ENCODE measurements at places on chromosomes 2 and 18.
A peak's percentile ranks its signal among the peaks of the same experiment; 100 is the strongest.

DNA sequence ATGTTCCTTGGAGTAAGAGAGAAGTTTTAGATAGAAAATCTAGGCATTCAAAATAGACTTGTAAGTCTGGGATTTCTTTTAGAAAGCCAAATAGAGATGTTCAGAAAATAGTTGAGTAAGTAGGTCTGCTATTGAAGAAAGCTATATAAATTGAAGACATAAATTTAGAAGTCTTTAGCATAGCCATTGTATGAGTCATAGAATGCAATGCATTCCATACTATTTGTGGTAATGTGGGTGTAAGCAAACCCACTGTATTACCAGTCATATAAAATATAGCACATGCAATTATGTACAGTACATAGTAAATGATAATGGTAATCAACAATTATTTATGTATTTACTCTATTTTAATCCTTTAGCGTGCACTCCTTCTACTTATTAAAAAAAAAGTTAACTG, 14.1 kb downstream of the MC4R start:
- no peak for DNase-seq

DNA sequence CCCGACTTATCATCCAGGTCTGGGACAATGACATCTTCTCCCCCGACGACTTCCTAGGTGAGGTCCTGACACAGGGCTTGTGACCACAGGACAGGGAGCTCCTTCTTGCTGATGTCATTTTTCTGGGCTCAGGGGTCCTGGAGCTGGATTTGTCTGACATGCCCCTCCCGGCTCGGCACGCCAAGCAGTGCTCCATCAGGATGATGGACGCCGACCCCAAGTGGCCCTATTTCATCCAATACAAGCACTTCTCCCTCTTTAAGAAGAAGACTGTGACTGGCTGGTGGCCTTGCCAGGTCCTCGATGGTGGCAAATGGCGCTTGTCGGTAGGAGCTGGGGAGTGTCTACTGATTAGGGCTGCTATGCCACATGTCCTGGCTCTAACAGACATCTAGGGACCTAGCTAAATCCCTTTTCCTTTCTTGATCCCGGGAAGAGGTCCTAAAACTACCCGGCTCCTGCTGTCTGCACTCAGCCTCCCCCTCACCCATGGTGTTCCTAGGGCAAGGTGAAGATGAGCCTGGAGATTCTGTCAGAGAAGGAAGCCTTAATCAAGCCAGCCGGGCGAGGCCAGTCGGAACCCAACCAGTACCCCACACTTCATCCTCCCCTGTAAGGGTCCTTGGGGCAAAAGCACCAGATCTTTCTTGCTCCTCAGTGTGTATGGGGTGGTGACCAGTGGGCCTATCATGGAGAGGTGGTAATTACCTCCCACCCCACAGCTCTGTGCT, 36.7 kb downstream of the LMAN2L start:
- no peak for DNase-seq

DNA sequence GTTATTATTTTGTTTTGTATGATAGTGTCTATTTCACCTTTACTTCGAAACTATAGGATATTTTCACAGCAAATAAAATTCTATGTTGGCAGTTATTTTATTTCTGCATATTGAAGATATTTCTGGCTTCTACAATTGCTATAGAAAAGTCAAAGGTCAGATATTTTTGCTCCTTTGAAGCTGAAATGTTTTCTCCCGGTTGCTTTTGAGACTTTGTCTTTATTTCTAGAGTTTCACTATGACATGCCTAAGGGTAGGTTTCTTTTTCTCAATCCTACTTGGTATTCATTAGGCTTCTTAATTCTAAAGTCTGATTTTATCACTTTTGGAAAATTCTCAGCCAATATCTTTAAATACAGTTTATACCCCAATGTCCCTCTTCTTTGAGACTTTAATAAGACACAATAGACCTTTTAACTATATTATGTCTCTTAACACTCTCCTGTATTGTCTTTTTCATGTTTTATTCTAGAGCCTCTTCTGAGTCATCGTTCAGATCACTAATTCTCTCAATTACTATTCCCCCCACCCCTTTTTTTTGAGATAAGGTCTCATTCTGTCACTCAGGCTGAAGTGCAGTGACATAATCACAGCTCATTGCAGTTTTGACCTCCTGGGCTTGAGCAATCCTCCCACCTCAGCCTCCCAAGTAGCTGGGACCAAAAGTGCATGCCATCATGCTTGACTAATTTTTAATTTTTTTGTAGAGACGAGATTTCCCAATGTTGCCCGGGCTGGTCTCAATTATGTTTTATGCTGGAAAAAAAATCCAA, 50.5 kb downstream of the USP37 start:
- DNase-seq: no peak

GRCh38 chr18:22064581-22064980, 104.8 kb upstream of the GATA6 start:
- DNase-seq: no peak

DNA sequence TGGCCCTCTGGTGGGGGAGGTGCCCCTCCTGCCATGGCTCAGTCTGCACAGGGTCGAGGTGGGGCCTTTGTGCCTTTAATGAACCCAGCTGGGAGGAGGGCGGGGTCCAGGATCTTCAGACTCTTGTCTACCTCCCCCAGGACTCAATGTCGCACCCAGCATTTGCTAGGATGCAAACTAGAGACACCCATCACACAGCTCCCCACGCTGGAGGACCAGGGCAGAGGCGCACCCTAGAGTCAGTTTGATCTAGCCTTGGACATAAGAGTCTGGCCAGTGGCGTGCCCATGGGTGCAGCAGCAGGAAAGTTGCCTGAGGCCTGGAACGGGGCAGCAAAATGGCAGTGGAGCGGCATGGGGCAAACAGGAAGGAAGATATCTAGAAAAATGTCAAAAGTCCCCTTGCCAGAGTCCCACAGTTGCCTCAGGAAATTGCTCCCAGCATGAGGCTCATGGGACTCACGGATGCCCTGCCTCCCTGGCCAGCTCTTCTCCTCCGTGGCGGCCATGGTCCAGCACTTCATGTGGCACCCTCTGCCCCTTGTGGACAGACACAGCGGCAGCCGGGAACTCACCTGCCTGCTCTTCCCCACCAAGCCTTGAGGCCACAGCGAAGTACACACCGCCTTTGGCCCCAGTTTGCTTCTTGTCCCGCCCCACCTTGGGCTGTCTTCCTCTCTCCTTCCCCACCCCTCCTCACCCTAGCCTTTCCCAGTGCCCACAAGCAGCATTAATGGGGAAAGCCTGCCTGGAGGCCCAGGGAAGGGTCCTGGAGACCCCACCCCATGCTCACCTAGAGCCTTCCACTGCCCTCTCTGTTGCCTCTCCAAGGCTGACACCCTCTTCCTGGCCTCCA, 17.7 kb downstream of the SH2D6 start:
- no peak for DNase-seq

GRCh38 chr18:47036298-47036874, 965 bp upstream of the ELOA2 start:
- no peak for DNase-seq

DNA sequence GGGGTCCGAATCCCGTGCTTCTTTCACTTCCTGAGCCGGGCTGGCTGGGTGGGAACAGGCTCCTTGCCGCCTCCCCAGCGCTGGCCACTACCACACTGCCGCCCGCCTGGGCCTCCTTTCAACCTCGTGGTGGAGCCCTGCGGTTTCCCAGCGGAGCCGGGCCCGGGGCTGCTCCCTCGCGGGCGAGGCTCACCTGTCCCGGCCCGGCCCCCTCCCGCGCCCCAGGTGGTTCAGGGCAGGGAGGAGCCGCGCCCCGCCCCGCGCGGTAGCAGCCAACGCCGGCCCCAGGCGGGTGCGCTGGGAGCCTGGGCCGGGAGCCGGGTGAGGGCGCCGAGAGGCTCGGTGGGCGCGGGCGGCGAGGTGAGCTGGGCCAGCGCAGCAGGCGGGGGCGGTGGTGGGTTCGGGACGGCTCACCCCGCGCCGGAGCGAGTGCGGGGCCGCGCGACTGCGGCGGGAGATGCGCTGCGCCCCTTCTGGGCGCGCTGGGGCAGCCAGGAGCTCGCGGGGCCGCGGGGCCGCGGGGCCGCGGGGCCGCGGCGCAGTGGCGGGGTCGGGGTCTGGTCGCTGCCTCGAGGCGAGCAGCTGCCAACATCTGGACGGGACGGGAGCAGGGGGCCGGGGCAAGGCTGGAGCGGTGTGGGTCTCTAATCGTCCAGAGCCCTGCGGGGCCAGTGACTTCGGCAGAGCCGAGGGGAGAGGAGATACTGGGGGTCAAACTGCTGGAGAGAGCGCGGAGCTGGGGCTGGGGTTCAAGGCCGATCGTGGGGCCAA, at the start of gene LYPD6B:
TSS of gene LYPD6B (plus strand) at position 258 of the 771 bp plus-strand sequence. CDS start 92,250 bp downstream, outside the sequence.
- DNase-seq: no peak

DNA sequence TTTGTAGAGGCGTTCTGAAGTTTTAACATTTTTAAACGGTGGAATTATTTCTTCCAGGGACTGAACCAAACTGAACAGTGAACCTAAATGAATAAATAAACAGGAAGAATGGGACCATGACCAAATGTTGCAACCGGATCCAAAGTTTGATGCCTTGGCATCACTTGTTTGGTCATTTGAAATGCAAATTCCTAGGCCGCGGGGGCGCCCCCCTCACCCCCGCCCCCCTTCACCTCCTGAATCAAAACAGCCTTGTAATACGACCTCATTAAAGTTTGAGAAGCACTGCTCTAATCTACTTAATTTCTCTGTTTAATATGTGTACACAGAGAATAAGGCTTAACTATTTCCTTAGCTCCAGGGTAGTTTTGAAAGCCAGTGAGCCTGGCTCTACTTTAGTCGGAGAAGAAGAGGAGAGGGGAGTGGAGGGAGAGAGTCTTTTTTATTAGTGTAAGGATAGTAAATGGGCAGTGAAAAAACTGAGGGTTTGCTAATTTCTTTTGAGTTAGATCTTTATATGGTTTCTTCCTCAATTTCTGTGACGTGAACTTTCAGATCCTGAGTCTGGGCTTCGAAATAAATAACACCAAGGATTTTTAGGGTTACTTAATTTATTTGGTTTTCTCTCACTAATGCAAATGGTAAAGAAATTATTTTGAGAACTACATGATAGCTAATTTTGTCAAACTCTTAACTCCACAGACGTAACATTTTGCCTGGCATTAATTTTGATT, 5.7 kb downstream of the C2orf80 start:
- no peak for DNase-seq

DNA sequence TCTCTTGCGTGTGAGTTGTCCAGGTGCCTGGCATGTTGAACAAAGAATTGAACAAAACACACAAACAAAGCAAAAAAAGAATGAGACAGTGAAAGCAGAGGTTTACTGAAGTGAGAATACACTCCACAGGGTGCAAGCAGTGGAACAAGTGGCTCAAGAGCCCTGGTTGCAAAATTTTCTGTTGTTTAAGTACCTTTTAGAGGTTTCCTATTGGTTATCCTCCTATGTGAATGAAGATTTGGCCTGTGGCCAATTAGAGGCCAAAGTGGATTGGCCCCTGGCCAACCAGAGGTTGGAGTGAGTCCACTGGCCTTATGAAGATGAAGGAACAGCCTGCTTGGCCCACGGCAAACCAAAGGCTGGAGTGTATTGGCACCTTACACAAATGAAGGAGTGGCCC, 1188.5 kb upstream of the NRXN1 start:
- no peak for DNase-seq

- no peak for DNase-seq
These were observed 13.4 kb downstream of the HDLBP start for GRCh38 chr2:241302083-241302482.

DNA sequence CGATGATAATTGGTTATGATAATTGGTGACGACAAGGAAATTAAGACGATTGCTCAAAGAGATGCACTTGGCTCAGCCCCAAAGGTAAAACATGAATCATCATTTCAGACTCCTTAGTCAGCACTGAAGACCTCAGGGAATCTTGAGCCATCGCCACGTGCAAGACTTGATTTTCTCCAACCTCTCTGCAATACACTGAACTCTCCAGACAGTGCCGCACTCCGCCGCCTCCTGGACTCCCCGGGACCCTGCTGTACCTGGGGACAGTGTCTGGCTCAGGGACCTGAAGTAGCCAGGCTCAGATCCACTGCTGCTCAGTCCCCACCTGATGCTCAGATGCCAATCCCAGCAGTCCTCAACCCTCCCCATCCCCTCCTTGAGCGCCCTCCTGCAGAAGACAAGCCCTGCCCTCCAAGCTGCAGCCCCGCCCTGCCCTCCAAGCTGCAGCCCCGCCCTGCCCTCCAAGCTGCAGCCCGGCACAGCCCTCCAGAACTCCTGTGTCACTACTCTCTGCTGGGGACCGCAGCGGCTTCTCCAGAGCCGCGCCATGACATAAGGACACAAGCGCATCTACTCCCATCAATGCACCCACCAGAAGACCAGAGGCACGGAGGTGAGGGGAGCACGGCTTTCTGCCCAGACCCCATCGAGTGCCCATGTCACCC, 1.1 kb downstream of the TMEM18 start:
- DNase-seq: peak; percentile 53

DNA sequence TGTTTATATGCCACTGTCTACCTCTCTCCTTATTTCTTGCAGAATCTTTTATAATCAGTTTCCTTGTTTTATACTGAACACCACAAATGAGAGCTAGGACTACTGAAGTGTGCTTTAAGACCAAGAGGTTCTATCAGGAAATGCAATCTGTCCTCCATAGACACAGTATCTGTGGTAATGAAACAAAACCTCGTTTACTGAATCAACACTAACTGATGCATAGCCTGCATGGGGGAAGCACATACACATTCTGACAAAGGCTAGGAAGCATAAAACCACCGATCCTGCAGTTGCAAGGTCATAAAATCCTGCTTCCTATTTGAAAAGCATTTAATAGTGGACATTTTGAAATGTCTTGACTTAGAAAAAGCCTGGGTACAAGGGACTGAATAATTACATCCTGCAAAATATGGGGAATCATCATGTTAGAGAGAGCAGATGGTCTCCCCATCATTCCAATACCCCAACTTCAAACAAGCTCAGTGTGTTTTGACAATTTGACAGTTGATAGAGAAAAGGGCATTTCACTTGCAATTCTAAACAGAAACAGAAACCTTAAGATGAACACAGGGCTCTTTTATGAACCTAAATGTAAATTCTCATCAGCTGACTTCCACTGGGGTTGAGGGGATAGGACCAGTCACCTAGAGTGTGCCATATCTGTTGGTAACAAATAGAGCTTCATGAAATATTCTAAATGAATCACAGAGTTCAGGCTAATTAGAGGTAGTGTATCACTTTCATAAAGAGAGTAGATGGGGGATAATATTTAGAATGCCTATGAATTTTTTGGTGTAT, 1845.6 kb upstream of the PIK3C3 start:
- DNase-seq: no peak

GRCh38 chr2:205364261-205364660, 318.0 kb upstream of the NRP2 start:
- DNase-seq: no peak

DNA sequence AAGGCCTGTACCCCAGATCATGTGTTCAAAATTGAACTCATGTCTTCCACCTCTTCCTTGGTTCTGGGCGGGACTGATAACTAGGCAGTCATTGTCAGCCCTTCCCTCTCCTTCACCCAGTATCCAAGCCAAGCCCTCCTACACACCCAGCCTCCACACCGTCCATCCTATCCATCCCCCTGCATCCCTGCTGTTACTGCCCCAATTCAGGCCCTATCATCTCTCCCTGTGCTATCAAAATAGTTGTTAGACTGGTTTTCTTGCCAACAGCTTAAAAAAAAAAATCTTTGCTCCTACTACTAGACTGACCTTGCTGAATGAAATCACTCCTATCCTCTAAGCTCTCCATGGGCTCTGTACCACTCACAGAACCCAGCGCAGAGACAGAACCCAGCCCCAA, 32.8 kb downstream of the TGFA start:
- no peak for DNase-seq

Data from stimulated activated naive CD4-positive, alpha-beta T cell treated with Interleukin-2 at 50 U/mL for 16 hours (primary cell).